MM.1S (cell line): ENCODE measurements at places on chromosomes 2 and 18.
A peak's percentile ranks its signal among the peaks of the same experiment; 100 is the strongest.

DNA sequence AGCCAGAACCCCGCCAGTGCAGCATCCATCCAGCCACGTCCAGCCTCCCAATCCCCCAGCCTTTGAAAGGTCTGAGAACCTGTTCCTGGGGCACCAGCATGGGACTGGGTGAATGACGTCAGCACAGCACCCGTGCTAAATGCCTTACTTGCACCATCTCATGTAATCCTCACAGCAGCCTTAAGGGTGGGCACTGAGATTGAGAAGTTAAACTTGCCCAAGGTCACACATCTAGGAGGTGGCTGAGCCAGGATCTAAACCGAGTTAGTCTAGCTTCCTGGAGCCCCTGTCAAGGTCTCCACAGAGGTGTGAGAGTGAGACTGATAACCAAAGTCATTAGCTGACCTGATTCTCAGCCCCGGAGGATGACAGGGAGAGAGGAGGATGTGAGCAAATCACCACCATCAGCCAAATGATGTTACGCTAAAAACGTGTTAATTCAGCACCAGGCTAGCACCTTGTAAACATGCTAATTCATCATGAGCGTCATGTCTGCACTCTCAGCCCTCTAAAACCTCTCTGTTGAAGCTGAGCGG, 4.6 kb downstream of the CD8A start:
- no peak for DNase-seq

GRCh38 chr18:3067722-3068121, 54.8 kb upstream of the LPIN2 start:
- peak; percentile 40 for DNase-seq

- DNase-seq = no peak
Measured at GRCh38 chr18:42028247-42028832, 73.3 kb downstream of the PIK3C3 start.

GRCh38 chr2:41241325-41242000, 789.6 kb upstream of the SLC8A1 start:
- peak; percentile 90 for DNase-seq

GRCh38 chr2:219356834-219357233, 24.3 kb upstream of the RESP18 start:
- no peak for DNase-seq

DNA sequence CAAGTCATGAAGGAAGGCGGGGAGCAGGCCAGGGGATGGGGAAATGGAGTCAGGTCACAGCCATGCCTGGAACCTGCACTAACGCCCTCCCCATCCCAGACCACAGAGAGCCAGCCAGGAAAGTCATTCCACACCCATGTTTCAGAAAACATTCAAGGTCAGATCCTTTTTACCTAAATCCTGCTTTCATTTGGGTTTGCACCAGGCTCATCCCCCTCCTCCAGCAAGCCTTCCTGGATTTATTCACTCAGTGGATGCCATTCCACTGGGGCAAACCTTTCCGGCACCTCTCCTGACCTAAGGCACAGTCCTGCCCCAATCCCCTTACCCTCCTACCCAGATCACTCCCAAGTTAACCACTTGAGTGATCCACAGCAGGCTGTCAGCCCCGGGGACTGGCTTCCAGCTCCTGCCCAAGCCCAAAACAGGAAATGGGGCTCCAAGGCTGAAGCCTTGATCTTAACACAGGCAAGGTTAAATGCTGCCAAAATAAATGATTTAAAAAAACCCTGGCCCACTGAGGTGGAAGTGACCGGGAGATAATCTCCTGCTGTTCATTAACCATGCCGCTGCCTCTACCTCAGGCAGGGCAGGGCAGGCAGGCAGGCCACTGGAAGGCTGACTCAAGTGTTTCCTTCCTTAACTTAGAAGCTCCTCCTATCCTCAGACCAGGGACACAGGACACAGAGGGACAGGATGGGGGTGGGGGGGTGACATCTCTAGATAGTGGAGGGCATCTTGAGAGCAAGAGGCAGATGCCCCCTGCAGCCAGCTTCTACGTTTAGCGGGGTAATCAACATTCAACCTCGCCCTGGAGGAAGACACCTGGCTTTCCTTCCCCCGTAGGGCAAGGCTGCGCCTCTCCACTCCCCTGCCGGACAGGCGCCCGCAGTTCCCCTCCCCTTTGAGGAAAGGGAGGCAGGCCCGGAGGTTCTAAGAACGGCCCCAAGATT, 1.4 kb downstream of the RAB11FIP5 start:
- DNase-seq = peak; percentile 57

DNA sequence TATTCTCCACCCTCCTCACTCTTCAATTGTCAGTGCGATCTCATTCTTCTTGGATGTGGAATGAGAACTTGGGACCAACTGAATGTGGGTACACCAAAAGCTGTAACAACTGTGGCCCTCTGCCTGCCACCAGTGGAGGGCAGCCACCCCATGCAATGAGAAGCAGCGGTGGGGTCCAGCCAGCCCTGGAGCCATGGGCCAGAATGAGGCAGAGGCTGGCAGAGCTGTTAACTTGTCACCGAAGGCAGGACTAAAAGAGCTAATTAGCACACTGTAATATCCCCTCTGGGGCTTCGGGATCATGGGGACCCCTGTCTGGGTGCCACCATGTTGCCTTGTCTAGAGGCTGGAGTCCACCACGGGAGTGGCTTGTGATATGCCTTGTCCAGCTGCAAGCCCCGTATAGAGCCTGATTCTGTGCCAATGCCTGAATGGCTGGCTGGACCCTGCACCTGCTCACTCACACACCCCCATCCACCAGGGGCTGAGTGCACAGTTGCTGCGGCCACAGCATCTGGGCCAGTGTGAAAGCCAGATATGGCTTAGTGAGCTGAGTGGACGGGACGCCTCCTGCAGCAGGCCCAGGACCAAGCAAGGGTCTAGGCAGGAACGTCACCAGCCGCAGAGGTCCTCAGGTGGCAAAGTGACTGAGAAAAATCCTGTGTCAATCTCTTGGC, 680.5 kb downstream of the DSC3 start:
- no peak for DNase-seq

DNA sequence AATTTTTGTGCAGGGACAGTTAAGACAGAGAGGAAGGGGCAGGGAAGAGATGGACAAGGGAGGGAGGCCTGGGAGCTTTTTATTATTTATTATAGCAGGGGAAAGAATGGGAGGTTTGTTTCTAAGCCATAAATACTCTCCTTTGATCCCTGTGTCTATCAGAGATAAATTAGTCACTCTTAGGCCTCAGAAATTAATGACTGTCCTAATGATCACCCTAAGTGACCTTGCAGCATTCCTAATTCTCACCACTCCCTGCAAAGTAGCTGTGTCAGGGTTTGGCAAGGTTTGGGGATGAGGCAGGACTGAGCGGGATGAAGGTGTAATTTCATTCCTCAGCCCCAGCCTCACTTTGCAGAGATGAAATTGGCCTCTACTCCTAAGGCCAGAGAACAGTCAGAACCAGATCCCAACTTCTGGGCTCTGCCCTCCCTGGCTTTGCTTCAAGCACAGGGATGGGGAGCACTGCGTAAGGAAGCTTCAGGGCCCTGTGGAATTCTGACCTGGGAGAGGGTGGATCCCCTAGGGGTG, 95.0 kb downstream of the TMEM17 start:
- no peak for DNase-seq

GRCh38 chr2:152743002-152743401, 24.6 kb downstream of the ARL6IP6 start:
- DNase-seq = peak; percentile 32
